ENCODE measurements at places on chromosomes 12 and 14.

- no peak for DNase-seq
These were observed 3.1 kb upstream of the ARHGEF40 start for GRCh38 chr14:21066882-21067502.

- DNase-seq, result peak; percentile 79
These were observed 14.3 kb upstream of the ARMH4 start for GRCh38 chr14:58166005-58166983.

DNA sequence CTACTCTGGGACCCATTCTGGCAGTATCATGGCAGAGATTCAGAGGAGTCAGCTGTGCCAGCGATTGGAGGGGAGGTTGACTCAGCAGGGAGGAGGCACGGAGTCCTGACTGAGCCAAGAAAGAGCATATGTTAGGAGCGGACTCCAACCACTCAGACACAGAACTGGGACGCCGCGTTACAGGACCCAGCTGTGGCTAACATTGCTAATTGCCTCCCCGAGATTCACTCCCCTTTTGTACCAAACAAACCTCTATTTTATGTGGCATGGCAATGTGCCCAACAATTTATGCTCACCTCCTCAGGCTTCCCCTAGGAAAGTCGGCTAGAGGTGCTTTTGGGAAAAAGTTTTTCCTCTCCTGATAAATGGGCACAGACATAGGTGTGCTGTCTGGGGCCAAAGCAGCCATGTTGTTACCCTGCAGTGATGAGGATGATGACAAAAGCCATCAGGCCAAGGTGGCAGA lies 15.2 kb upstream of the CLIP1 start:
- no peak for DNase-seq

GRCh38 chr12:95701275-95701674 lies 89.3 kb downstream of the NTN4 start:
- DNase-seq, result no peak

DNA sequence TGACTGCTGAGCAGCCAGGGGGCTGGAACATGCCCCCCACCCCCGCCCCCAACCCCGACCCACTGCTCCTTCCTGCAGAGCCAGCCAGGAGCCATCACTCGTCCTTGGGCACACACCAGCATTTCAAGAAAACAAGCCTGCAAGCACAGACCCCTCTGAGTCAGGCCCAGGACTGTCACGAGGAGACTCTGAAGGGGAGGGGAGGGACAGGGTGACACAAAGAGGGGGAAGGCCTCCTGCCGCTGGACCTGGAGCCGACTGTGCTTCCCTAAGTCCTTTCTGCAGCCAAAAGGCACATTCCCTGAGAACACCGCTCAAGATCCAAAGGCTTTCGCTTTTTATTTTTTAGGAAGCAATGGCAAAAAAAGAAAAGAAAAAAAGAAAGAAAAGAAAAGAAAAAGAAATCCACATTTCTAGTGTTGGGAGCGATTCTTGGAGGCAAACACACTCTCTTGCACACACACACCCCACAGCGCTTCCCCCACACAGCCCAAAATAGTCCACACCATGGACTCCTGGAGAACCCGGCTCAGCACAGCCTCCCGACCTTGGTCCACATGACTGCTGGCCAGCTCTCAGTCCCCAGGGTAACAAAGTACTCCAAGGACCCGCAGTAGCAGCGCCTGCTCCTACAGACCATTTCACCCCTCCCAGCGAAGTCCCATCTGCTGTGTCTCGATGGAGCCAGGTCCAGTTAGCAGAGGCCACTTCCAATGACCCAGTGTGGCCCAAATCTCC lies 101.7 kb downstream of the DPF3 start:
- no peak for DNase-seq

DNA sequence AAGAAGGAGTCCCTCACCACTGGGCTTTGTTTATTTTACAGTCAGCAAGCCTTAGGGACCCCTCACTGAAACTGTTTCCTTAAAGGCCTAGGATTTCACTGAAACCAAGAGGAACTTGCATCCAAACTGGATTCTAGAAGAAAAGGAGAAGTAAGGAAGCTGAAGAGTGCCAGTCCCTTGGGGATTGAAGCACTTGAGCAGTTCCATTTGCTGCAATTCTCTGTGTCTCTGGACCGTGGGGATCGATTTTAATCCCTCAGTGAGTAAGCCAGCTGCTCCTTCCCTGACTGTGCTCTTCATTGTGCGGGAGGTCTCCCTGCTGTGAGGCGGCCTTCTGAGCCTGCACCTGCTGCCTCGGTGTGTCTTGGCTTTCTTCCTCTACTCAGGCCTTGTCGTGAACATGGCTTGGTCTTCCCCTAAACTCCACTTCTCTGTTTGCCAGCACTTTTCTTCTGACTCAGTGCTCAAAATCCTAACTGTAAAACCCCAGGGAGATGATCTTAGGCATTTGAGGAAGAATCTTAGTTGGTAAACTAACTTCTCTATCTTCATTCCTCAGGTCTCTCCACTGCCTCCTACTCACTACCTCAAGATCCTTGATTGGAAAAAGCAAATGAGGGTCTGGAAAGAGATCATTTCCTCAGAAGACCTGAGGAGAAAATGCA lies 132.6 kb downstream of the SLC38A6 start:
- no peak for DNase-seq
